ENCODE measurements at places on chromosomes 11 and 22.

- DNase-seq = peak; percentile 36
Measured at GRCh38 chr11:62842171-62842741, 2.9 kb upstream of the WDR74 start.

DNA sequence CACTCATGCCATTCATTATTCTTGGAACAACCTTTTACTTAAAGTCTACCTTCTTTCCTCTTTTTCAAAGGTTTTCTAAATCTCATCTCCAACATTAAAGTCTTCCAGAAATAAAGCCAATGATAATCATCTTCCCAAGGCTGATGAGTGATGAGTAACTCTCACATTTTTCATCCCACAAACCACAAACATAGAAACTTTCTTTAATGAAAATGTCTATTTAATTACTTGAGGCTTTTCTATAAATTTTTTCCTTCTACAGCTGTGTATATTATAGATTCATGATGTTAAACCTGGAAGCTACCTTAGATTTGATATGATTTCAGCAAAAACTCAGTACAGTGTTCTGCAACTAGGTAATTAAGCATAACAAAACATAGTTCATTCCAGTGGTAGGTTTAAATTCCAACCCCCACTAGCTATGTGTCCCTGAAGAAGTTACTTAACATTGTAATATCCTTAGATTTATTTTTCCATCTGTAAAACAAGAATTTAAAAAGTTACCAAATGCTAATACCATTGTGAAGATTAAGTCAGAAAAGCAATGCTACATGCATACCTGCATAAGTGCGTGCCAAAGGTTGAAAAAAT, 845.4 kb downstream of the KCNA4 start:
- DNase-seq = no peak

GRCh38 chr22:37912171-37912570, 6.1 kb downstream of the MICALL1 start:
- no peak for DNase-seq

GRCh38 chr11:62724171-62724570, 3.1 kb downstream of the HNRNPUL2 start:
- DNase-seq = no peak

DNA sequence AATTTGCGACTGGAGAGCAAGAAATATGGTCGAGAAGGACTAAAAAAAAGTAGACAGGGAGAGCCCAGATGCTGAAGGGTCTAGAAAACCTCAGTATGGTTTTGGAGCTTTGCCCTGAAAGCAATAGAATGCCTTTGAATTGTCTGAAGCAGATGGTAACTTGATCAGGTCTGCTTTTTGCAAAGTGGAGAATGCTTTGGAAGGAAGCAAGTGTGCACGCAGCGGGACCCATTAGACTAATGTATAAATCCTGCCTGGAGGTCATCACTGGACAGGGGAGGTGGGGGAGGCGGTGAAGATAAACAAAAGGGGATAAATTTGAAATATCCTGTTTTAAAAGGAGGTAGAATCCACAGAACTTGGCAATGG, 757 bp upstream of the HINFP start:
- no peak for DNase-seq

- DNase-seq = no peak
Measured at GRCh38 chr11:102685754-102686153, 19.8 kb downstream of the MMP27 start.

Data from activated CD8-positive, alpha-beta memory T cell treated with anti-CD3 and anti-CD28 coated beads, Interleukin-2, amount 50 U/mL, for 4 hours (primary cell).